ENCODE measurements at places on chromosomes 6 and 20. TPM values are rescaled to one million over a fixed set of nuclear protein-coding genes. Genes with fewer than 3 reads are reported as not detected.

DNA sequence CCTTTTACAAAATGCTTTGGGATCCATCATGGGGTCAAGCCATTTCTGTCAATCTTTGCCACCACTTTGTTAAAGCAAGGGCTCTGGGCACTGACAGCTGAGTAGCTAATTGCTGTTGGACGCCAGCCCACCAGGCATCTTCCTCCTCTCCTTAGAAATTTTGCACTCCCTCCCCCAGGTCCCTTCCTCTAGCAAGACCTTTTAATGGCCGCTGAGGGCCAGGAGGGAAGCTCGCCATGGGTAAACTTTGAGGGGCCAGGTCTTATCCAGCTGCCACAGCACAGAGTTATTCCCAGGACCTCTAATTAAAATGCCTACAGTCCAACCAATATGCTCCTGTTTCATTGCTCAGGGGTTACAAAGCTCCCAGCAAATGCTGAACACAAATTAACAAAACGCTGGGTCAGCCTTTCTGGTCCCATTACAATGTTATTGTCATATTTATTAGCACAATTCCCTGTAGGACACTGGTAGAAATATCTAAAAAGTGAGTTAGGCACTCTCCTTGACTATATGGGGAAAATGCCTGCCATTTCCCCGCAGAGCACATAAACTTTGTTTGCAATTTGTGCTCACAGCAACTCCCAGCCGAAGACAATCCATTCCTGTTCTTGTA, 16.8 kb downstream of the SCML4 start:
- no peak for DNase-seq

DNA sequence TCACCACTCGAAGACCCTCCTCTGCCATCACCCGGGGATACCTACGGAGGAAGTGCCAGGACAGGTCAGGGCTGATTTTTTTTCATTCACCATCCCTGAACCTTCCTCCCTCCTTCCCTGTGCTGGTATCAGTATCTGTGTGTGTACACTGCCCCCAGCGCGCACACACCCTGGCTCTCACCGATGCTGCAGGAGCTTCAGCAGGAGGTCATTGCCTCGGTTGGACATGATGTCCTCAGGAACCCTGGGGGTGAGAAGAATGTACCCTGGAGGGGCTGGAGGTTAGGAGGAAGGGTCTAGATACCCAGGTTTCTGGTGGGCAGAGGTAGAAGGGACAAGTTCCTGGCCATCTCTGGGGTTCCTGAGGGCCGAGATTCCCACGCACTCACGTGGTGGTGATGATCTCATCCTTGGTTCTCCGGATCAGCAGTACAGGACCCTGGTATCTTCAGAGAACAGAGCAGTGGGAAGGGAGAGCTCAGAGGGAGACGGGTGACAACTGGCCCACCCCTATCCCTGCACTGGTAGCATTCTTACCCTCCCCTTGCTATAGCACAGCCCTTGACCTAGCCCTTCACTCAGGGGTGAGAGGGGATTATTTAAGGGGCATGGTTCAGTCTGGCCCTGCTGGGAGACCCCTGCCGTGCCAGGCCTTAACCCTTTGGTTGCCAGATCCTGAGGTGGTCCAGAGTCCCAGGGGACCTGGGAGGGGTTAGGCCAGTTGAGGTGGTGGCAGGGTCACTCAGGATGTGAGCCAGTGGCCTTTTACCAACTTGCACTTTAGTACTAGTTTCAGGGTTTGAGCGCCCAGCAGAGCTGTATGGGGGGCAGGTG, 7.2 kb upstream of the LY6G5C start:
- DNase-seq, result no peak

GRCh38 chr6:116761779-116762178, 3.7 kb downstream of the FAM162B start:
- DNase-seq, result no peak

DNA sequence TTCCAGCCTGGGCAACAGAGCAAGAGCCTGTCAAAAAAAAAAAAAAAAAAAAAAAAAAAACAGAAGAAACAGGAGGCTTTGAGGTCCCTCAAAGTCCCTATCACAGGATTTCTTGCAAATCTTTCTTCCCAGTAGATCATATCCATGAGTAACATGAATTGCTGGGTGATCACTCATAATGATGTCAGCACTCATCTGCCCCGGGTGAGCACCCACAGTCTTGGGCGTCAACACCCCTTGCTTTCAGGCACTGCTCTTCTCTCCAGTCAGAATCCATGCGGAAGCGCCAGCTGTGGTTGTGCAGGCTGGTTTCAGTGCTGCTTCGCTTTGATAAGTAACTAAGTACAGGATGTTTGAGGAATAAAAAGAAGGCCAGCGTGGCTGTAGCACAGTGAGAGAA, 40.2 kb upstream of the INSM1 start:
- no peak for DNase-seq

Gene GHRH
- 14.4 TPM for total RNA-seq

Gene SLC26A8
- total RNA-seq, result 0.09 TPM

Gene GPR6
- not detected for total RNA-seq

GRCh38 chr20:14313341-14314020, 23.9 kb downstream of the FLRT3 start:
- DNase-seq, result no peak

DNA sequence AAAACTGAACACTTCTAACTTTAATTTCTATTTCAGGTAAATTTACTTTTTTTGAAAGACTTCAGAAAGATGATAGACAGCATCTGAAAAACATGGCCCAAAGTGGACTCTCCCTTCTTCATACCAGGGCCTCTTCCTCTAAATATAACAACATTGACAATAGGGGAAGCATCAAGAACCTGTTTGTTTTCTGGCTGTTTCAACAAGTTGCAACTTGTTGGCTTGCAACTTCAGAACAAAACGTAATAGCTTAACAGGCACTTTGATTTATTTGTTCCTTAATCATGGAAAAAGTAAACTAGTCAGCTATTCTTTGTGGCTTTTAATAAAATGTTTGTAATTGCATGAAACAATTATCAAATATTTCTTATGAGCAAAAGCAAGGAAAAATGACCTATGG, 34.3 kb downstream of the RGS17 start:
- no peak for DNase-seq
